Nephron progenitor cell (in vitro differentiated cells): ENCODE measurements at places on chromosomes 5 and 9.

DNA sequence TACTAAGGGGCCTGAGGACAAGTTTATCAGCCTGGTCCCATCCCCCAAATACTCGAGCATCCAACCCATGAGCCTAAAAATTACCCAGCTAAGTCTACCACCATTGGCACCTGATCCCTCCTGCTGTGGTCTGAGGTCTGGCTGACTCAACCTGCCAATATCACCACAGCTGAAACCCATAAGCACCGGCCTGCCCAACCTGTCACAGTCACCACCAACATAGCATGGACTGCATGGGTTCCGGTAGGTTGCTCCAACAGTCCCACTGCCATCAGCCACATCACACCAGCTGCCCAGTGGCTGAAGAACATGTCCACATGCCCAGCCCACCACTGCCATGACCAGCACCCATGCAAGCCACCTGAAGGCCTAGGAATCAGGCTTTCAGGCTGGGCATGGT is 495.0 kb downstream of the PRELID2 start:
- no peak for DNase-seq

- no peak for DNase-seq
These were observed 173.2 kb downstream of the GAS1 start for GRCh38 chr9:86774116-86774515.

DNA sequence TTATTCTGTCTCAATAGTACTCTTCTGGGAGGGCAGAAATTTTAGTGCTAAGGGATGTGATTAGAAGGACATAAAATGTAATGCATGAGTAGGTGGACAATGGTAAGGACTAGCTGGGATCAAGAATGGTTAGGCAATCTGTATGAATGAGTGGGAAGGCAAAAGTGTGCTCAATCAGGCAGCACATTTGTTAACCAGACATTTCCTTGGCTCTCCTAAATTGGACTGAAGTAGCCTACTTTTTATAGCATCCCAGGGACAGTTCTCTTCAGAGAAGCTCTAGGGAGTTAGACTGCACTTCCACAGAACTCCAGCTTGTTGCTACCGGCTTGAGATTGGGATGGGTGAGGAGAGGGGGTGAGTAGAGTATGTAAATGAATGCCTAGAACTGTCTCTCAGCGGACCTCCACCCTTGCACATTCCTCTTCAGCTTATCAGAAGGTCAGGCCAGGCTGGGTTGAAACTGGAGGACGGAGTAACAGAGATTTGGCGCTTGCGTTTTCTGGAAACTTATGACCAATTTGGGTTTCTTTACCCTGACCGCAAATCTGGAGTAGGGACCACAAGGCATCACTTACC is 19.0 kb upstream of the ARL14EPL start:
- DNase-seq = no peak

- no peak for DNase-seq
These were observed 10.7 kb downstream of the SLC25A25 start for GRCh38 chr9:128078504-128079434.

GRCh38 chr9:118418887-118419565 is 714.8 kb downstream of the TLR4 start:
- no peak for DNase-seq

DNA sequence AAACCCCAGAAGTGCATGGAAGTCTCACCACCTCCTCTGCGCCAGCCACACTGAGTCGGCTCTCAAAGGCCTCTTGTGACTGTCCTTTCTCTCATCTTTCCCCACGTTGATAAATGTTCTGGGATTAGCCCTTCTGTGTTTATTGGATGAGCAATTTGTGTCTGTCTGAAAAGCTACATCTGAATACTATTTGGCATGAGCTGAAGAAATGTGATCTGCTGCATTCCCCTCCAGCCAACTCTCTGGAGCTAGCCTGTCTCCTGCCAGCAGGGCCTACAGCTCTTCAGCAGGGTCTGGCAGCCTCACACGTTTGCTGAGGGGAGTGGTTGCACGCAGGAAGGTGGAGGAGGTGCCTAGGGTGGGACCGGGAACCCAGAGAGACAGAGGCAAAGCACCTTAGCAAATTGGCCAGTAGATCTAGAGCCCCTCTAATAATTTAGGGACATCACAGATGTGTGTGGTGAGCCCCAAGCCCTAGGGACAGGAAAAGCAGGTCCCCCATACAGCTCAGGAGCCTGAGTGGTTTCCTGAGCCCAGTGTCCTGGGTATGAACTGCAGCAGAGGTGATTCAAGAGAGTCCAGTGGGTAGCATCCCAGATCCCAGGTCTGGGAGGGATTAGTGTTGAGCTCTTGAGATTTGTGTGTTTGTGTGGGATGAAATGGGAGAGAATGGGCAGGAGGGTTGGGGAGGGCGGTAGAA is 20.5 kb upstream of the B4GALT1 start:
- no peak for DNase-seq

DNA sequence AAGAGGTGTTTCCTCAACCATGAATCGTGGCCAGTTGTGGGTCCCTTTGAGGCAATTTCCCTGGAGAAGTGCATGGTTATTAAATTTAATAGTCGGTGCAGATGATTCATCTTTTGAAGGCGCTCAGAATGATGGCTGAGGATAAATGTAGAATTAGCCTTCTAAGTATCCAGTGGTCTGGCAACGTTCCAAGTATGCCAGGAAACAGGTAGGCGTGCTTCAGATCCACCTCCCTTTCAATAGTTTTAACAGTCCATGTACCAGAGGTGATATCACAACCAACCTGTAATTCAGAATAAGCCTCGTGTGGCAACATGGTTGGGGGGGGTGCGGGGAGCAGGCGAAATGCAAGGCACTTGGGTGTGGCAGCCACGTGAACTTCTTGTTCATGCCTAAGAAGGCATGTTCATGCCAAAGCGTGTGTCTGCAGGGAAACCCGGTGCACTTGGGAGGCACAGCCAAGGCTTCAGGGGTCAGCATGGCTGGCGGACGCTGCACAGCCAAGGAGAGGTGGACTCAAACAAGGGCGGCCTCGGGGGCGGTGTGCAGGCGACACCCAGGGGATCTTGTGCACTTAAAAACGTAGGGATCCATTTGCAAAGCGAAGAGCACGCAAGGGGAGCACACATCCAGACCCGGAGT is 5.2 kb upstream of the NKD2 start:
- no peak for DNase-seq

GRCh38 chr9:98929071-98929470 is 14.6 kb upstream of the COL15A1 start:
- DNase-seq = no peak

DNA sequence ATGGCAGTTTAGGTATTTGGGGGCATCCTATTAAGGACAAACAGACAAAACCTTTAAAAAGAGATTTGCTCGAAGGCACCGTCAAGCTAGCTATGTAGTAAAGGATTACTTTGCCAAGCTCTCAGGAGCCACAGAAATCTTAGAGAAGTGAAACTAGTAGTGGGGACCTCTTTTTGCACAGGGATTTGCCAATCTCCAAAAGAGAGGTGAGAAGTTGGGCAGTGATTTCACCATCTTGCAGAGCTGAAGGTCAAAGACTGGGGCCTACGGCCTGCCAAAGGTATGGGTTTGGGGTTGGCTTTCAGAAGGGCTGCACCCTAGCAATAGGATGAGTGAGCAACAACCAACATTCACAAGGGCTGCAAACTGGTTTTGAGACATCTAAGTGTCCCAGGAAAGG is 1.6 kb upstream of the FCN1 start:
- DNase-seq = no peak

DNA sequence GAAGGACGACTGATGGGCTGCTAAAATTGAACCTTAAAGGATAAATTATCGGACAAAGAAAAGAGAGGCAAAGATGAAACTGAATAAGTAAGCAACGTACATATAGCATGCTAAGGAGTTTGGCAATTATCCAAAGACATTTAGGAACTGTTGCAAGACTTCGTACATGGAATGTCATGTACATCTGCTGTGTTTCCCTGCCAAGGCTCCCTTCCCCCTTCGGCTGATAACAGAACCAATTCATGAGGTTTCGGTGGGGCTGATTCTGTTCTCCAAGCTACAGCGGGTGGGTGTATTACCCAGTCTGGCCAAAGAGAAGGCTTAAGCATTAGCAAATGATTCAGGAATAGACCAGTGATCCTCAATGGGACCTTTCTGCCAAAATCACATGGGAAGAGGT is 190.9 kb upstream of the FREM1 start:
- no peak for DNase-seq

DNA sequence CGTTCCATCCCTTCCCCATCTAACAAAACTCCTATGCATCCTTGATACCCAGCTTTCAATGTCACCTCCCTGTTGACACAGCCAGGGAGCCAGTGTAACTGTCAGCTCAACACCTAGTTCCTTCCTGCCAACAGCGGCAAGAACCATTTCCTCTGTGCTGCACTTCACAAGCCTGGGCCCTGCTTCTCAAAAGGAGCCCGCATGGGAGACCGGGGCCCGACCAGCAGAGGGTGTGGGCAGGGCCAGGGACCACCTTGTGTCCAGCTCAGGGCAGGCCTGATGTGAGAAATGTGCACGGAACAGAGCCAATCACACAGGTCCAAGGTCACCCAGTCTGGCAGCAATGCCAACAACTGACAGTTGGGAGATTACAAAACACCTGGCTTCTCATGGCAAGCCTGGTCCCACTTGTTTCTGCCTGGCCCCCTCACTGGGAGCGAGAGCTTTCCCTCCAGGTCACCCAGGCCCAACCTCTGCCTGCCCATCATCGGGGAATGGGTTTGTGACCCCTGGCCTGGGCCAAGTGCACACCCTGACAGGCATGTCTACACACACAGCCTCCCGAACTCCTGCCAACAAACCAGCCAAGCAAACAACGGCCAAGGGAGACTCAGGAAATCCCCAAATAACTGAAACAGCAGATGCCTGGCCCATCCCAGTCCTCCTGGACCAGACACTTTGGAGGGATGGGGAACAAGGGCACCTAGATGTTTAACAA is 3.1 kb downstream of the RNF44 start:
- DNase-seq = no peak

GRCh38 chr9:124293718-124294506 is 36.2 kb downstream of the NEK6 start:
- no peak for DNase-seq

GRCh38 chr5:132947671-132948070 is 15.8 kb downstream of the AFF4 start:
- no peak for DNase-seq

- DNase-seq = no peak
These were observed 5.6 kb upstream of the STARD4 start for GRCh38 chr5:111517853-111518501.

DNA sequence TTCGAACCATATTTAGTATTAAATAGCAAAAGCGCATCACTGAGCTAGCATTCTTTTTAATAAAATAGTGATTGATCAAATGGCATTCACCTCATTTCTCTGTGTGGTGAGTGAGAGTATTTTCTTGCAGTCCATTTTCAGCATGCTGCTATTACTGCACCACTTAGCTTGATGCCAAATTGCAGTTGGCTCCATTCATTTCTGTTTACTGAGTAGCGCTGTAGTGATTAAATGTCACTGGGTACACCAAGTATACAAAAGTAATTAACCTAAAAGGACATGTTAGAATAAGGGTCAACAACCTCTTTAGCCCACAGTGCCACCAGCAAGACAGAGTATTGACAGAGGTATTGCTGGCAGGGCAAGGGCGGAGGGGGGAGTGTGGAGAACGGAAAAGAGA is 122.0 kb downstream of the TLE4 start:
- DNase-seq = no peak

- no peak for DNase-seq
These were observed 2055.2 kb downstream of the MAT2B start for GRCh38 chr5:165560648-165561047.

DNA sequence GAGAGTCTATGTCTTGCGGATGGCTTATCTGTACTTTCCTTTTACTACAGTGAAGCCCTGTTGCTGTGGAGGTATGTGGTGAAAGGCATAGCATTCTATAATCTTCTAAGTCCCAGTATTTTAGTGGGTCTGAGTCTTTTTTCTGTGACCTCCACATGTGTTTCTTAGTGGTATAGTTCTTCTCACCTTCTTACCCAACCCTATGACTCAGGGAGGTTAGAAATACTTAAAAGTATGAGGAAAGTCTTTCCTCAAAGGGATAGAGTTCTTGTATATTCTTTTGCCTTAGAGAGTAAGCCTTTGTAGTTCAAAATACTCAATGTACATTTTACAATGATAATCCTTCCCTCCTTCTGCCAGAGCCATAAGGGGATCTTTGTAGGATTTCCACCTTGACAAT is 621.9 kb upstream of the CTNND2 start:
- DNase-seq = no peak
